SK-N-SH treated with all-trans-retinoic acid at 6 μM for 48 hours (cell line): ENCODE measurements at places on chromosomes 2 and 18.
A peak's percentile ranks its signal among the peaks of the same experiment; 100 is the strongest.

DNA sequence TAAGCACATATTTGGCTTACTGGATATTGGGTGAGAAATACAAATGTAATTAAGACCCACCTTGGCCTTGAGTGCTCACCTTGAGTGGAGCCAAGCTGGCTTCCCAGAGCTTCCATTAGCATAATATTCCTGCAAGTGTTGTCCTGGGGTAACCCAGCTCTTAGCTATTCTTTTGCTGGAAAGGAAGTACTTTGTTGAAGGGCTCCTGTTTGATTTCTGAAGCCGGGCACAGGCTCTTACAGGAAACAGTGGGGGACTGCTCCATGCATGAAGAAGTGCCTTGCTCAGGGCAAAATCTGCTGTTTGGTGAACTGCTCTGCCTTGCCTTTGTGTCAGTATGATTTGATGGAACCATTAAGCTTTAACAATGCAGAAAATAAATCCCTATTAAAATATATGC lies 325.4 kb downstream of the SMAD2 start:
- ATAC-seq: no peak

- no peak for ATAC-seq
Observed at GRCh38 chr18:75937306-75937705, 509.8 kb upstream of the SMIM21 start.

GRCh38 chr2:105100046-105100840 lies 62.4 kb downstream of the MRPS9 start:
- ATAC-seq: no peak

- peak; percentile 59 for ATAC-seq
Observed at GRCh38 chr2:27489118-27489497, 435 bp downstream of the IFT172 start.

DNA sequence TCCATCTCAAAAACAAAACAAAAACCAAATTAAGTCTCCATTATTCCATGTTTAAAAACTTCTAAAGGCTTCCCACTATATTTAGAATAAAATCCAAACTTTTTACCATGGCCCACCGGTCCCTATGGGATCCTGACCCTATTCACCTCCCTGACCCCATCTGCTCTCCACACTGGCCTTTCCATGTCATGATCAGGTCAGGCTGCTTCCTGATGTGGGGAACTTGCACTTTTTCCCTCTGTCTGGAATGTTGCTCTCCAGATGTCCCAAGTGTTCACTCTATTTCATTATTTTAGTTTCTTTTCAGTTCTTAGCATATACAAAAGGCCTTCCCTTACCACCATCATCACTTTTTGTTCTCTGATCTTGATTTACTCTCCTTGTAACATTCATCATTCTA lies 7.5 kb upstream of the MTA3 start:
- no peak for ATAC-seq

DNA sequence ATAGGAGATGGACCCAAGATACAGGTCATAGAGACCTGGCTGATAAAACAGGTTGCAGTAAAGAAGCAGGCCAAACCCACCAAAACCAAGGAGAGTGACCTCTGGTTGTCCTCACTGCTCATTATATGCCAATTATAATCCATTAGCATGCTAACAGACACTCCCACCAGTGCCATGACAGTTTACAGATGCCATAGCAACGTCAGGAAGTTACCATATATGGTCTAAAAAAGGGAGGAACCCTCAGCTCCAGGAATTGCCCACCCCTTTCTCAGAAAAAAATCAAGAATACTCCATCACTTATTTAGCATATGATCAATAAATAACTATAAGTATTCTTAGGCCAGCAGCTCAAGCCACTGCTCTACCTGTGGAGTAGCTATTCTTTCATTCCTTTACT lies 574.7 kb upstream of the ID2 start:
- ATAC-seq: no peak

GRCh38 chr2:70525032-70525431 lies 28.6 kb downstream of the TGFA start:
- no peak for ATAC-seq

- ATAC-seq: no peak
Observed at GRCh38 chr2:4174796-4175195, 471.4 kb downstream of the DCDC2C start.

- ATAC-seq: no peak
Observed at GRCh38 chr18:37986665-37987064, 421.1 kb upstream of the CELF4 start.

- no peak for ATAC-seq
Observed at GRCh38 chr2:69213782-69214181, 173.2 kb downstream of the GFPT1 start.

DNA sequence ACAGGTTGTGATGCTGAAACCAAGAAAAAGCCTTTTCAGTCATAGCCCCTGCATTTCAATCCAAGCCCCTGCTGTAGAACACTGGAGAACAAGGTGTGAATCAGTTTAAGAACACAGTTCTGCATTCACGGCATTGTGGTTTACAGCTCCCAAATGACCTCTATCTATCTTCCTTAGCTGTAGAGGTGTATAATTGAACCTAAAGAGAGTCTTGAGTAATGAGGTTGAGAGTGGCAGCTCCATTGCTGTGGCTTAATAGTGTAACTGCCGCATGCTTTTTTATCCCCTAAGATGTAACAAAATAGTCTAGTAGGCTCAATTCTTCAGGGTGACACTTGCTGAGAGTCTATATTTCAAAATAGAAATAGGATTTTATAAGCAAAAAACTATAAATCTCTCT lies 121.3 kb upstream of the EPHA4 start:
- no peak for ATAC-seq

DNA sequence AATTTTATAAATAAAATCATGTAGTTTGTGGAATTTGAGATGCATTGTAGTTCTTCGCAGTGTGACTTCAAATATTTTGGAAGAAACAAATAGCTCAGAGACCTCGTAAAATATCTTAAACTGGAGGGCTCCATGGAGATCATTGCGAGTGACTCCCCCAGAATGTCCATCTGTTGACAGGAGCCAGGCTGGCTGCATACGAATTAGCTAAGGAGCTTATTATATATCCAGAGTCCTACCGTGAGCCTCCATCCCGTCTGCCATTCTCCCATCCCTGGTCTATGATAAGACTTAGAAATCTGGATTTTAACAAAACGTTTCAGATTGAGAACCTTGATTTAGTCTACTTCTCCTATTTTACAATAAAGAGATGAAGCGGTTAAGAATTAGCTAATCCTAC lies 80.2 kb downstream of the MSH2 start:
- ATAC-seq: no peak

- ATAC-seq: no peak
Observed at GRCh38 chr2:235068701-235069100, 116.9 kb downstream of the SH3BP4 start.

GRCh38 chr2:196076778-196077568 lies 8.3 kb upstream of the DNAH7 start:
- ATAC-seq: no peak

GRCh38 chr2:61469424-61470121 lies 1.3 kb downstream of the USP34 start:
- no peak for ATAC-seq

DNA sequence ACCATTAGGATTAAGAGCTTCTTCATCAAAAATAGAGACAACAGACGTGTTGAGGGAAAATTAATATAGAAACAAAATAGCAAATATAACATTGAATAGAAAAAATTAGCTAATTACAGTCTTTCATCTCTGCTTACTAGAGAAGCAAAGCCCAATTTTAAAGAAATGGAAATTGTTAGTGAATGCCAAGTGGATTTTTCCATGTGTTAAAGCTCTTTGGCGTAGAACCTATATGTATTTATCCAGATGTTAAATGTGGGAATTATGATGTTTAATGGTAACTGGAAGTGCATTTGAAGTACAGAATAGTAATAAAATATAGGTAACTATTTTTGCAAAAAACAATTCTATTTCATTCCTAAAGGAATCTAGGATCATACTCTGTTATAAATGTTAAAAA lies 212.0 kb upstream of the COL3A1 start:
- ATAC-seq: no peak

DNA sequence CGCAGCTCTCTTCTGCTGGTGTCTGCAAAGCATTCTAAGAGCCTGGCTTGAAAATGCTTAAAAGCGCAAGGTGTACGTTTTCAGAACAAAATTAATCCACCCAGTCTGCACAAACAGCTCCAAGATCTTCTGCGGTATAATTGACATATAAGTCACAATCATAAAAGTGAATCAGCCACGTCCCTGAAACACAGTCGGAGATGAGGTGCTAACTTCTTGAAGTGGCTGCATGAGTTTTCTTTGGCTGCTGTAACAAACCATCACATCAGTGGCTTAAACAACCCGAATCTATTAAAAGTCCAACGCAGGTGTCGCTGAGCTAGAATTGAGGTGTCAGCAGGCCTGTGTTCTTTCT lies 32.6 kb downstream of the ARL4C start:
- no peak for ATAC-seq

- ATAC-seq: no peak
Observed at GRCh38 chr2:7830616-7831015, 851.2 kb upstream of the ID2 start.

DNA sequence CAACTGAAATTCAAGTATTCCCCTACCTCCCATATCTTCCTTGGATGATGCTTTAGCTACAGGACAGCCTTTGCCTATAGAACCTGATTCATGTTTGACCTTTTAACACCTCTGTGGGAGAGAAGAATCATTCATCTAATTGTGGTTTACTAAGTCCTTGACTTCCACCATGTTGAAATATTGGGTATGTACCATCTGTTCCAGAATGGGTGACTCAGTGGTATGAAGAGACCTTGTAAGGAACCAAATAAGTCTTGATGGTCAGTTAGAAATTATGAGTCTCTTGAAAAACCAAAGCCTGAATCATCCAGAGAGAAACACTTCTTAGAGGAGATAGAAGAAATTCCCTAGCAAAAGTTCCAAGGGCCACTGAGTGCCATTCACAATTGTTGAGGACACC lies 27.5 kb downstream of the STAMBP start:
- ATAC-seq: no peak

GRCh38 chr2:66845307-66845706 lies 410.4 kb downstream of the MEIS1 start:
- no peak for ATAC-seq

DNA sequence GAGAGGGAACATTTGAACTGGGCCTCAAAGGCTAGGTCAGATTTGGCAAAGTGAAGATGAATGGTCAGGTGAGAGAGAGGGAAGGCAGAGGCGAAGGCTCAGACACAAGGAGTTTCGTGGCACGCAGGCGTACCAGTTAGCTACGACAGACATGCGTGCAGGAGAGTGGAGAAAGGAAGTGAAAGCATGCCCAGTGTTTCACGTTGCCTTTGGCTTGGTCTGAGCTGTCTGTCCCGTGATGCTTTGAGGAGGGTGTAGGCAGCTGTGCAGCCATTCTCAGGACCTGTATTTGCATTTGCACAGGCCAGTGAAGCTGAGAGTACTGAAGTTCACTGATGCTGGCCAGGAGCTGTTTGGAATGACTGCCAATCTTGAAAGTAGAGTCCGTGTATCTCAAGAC lies 69.5 kb downstream of the HNRNPLL start:
- no peak for ATAC-seq

- no peak for ATAC-seq
Observed at GRCh38 chr2:6159606-6160005, 467.4 kb downstream of the SOX11 start.

GRCh38 chr2:202703091-202703490 lies 68.3 kb downstream of the FAM117B start:
- no peak for ATAC-seq

DNA sequence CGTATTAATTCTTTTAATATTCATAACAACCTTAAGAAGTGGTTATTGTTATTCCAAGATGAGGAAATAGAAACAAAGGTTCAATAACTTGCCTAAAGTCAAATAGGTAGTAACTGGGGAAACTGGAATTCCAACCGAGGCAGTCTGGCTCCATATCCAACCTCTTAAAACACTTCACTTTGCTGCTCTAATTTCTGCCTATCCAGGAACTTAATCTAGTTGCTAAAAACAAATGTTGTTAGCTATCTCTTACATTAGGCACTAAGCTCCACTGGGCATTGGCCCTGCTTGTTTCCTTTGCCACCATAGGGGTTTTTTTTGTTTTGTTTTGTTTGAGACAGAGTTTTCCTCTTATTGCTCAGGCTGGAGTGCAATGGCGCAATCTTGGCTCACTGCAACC lies 24.8 kb downstream of the ERLEC1 start:
- ATAC-seq: no peak

DNA sequence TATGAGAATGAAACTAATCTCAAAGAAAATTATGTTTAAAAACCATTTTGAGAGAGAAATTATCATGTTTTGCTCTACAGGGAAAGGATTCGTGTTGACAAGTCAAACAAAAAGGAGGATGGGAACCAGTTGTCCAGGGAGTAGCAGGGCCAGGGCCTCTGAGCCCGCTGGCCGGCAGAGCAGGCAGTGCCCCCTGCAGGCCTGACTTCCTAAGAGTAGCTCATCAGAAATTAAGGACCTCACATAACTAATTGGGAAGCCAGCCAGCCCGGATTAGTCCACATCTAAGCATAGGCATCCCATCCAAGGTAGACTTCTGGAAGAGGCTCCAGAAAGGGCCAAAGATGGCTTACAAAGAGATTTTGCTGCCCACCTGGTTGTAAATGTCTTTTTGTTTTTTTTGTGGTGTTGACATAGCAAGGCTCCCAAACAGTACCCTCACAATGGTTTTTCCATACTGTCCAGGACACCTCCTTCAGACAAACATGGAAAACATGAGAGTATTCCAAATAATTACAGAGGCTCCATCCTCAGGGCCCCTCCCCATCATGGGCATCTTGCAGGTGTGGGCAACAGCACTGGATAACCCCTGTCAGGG lies 241.2 kb upstream of the TANK start:
- ATAC-seq: peak; percentile 29; the same call in 1 of the 3 replicates

DNA sequence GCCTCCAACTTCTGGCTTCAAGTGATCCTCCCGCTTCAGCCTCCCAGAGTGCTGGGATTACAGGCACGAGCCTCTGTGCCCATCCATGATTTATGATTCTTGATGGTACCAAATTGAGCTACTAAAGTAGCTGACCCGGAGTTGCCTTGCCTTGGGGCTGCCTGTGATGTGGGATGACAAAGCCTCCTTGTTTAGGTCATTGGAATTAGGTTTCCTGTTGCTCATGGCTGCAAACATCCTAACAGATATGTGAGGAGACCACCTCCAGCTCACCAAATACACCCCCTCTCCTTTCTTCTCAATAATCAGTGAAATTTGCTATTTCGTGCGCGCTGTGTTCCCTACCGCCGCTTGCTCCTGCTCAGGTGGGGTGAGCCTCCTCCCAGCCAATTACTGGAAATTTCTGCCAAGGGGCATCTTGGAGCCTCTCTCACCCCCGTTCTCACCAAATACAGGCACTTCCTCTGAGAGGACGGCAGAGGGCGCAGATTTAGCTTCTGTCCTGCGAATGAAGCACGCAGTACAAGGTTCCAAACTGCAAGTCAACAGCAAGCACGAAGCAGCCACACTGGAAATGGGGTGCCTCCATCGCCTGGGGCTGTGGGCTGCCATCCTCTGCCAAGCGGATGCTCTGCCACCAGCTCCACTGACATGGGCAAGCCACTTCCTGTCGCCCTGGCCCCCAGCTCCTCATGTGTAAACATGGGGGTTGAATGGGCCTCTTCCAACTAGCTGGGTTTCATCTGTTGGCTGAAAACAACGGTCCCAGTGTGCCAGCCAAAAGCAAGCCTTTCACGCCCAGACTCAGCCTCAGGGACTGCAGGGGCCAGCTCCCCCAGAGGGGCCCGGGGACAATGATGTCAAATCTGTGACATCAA lies 71.7 kb downstream of the NCAPH start:
- peak; percentile 91 for ATAC-seq
